Chondrocyte (in vitro differentiated cells): ENCODE measurements at places on chromosomes 13 and 19. TPM values are rescaled to one million over a fixed set of nuclear protein-coding genes. Genes with fewer than 3 reads are reported as not detected.

TGDS gene
- total RNA-seq, result 8.4 to 12.6 TPM (median 9.4 TPM) in 3 replicates

IRF3 gene
- total RNA-seq, result 45.8 to 75.3 TPM (median 53.0 TPM) in 3 replicates

MAMSTR gene
- 1.6 to 2.9 TPM (median 1.7 TPM) in 3 replicates for total RNA-seq

NFKBIB gene
- total RNA-seq, result 15.3 to 17.3 TPM (median 15.8 TPM) in 3 replicates

CABP5 gene
- total RNA-seq, result not detected in 3 replicates

GRCh38 chr13:82220641-82221040 is 1661.6 kb downstream of the SLITRK1 start:
- DNase-seq, result no peak
- no peaks in the 10 kb centered on the region for H3K4me1 ChIP-seq
- no peaks in the 10 kb centered on the region for H3K27me3 ChIP-seq
- H3K4me3 ChIP-seq, result no peak overlapping the region
- no peak overlapping the region for H3K27ac ChIP-seq
- no peaks in the 10 kb centered on the region for H3K36me3 ChIP-seq

DNA sequence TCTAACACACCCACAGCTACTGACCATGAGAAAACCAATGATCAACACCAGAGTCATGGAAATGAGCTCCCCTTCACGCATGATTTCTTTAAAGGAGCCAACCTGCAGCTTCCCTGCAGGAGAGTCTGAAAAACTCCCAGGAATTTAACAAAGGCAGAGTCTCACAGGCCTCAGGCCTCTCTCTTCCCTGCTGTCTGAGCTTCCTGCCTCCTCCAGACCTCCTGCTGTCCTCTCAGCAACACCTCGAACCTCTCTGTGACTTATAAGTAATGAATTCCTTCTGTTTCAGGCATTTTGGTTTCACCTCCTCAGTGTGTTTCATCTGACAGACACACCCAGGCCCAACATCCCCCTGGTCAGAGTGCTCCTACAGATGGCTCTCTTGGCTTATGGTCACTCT is 1044.4 kb downstream of the UQCRFS1 start:
- H3K4me1 ChIP-seq, result peaks cover 34% of the 10 kb centered on the region
- no peaks in the 10 kb centered on the region for H3K27me3 ChIP-seq
- no peak for DNase-seq
- peak overlapping the region; percentile 64 for H3K27ac ChIP-seq

GRCh38 chr19:1259876-1260748 is 9.0 kb upstream of the CIRBP start:
- peak overlapping the region; percentile 36 for H3K4me3 ChIP-seq
- H3K4me1 ChIP-seq, result peaks cover 80% of the 10 kb centered on the region
- no peak for DNase-seq
- H3K27ac ChIP-seq, result peak overlapping the region; percentile 96
- no peaks in the 10 kb centered on the region for H3K27me3 ChIP-seq
- H3K36me3 ChIP-seq, result peaks cover 13% of the 10 kb centered on the region

- no peak overlapping the region for H3K4me3 ChIP-seq
- no peak for DNase-seq
- no peaks in the 10 kb centered on the region for H3K36me3 ChIP-seq
- H3K27ac ChIP-seq, result no peak overlapping the region
Observed at GRCh38 chr13:45932676-45933075, 81.1 kb upstream of the SIAH3 start.

GRCh38 chr19:17605761-17606589 is 50.5 kb downstream of the COLGALT1 start:
- peaks cover 23% of the 10 kb centered on the region for H3K27me3 ChIP-seq
- peaks cover 7% of the 10 kb centered on the region for H3K4me1 ChIP-seq
- H3K27ac ChIP-seq, result peak overlapping the region; percentile 85

- peaks cover 2% of the 10 kb centered on the region for H3K36me3 ChIP-seq
- H3K27ac ChIP-seq, result no peak overlapping the region
- H3K4me1 ChIP-seq, result no peaks in the 10 kb centered on the region
- H3K4me3 ChIP-seq, result no peak overlapping the region
Observed at GRCh38 chr13:80055847-80056246, 285.1 kb downstream of the SPRY2 start.

- H3K4me3 ChIP-seq, result no peak overlapping the region
- H3K36me3 ChIP-seq, result peaks cover 14% of the 10 kb centered on the region
Observed at GRCh38 chr19:1370579-1371361, 12.9 kb upstream of the NDUFS7 start.

GRCh38 chr19:23116802-23117571 is at the start of gene ZNF730:
TSS of gene ZNF730 (plus strand) at chr19:23117025. CDS start at chr19:23117174, 149 bp downstream.
- DNase-seq, result peak; percentile 97
- peaks cover 13% of the 10 kb centered on the region for H3K4me1 ChIP-seq
- no peaks in the 10 kb centered on the region for H3K27me3 ChIP-seq
- peak within 1 kb of the TSS; percentile 98 for H3K27ac ChIP-seq
